ENCODE measurements at places on chromosomes 3 and 15.
A peak's percentile ranks its signal among the peaks of the same experiment; 100 is the strongest.

DNA sequence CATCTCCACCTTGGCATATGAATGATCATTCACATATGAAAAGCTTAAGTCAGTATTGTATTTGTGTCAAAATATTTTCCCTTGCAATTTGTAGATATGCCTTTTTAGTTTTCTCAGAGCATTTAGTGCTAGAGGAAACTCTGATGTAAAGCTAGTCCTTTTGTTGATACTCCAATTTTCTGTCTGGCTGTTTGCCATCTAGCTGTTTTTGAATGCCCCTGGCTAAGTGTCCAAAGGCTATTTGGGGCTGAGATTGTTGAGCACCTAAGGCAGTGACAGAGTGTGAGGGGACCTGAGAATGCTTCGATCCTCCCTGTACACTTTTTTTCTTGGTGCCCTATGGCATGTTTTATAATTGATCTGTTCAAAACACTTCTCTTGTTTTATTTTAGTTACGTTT, 3.1 kb downstream of the SLC51B start:
- DNase-seq: no peak

DNA sequence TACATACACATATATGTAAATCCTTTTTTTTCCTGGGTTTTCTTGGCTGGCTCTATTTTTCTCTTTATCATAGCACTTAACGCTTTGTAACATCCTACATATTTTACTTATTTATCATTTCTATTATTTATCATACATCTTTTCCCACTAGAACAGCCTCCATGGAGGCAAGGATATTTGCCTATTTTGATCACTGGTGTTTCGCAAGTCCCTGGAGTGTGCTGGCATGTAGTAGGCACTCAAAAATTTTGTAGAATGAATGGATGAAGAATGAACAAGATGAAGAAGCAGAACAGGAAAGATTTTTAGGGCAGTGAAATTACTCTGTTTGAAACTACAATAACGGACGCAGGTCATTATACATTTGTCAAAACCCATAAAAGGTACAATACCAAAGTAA, 83.0 kb upstream of the PTX3 start:
- DNase-seq: peak; percentile 46

GRCh38 chr3:46448721-46449120, 16.0 kb downstream of the LTF start:
- no peak for DNase-seq

GRCh38 chr15:75138016-75138999, 63.4 kb upstream of the C15orf39 start:
- peak; percentile 12 for DNase-seq

- DNase-seq: peak; percentile 70
Observed at GRCh38 chr3:185318141-185318540, 44.8 kb upstream of the MAP3K13 start.

Data from cardiac fibroblast (primary cell).